ENCODE measurements at places on chromosomes 16 and 17.

DNA sequence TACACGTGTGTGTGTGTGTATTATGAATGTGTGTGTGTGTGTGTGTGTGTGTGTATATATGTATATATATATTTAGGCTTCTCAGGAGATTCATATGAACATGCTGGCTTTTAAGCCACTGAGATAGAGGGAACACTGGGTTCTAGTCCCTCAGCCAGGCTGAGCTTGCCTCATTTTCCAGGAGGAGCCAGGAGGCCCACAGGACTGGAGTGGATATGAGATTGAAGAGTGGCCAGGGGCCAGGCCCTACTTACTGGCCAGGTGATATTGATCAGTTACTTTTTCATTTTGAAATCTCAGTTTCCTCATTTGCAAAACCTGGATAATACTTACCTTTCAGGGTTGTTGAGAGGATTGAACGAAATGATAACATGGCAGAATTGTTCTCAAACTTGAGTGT is 5.8 kb downstream of the PCTP start:
- DNase-seq: no peak

GRCh38 chr16:57634171-57634570 is 5.7 kb downstream of the ADGRG1 start:
- DNase-seq: no peak

- peak; percentile 38 for DNase-seq
These were observed 106.7 kb downstream of the CMIP start for GRCh38 chr16:81551151-81551808.

- no peak for DNase-seq
These were observed 257.5 kb downstream of the ENGASE start for GRCh38 chr17:79332011-79332554.

GRCh38 chr17:55254375-55254774 is 10.4 kb upstream of the HLF start:
- DNase-seq: no peak

DNA sequence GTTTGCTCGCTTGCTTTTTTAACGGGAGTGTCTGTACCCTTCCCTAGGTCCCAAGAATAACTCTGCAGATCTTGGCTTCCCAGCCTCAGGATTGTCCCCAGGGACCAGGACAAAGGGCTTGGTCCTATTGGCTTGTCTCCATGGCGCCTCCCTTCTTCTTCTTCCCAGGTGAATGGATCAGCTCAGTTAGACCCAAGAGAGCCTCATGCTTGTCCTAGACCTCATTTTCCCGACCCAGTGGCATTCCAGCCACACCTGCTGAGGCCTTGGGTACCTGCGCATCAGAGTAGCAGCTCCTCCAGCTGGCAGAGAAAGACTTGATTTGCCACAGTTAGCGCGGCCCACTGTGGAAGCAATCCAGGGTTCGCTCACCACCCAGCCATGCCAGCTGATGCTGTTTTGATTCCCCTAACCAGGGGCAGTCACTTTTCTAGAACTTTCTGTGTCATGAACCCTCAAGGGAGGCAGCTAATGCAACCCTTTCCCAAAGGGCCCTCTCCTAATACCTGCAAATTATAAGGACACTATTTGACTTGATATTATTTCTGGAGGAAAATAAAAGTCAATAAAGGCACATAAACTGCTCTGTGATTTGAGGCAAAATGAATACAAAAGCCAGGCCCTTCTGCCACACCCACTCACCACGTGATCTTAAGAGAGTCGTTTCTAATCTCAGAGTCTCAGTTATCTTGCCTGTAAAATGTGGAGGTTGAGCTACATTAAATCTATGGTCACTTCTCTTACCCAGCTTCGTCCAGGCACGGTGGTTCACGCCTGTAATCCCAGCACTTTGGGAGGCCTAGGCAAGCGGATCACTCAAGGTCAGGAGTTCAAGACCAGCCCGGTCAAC is 13.9 kb downstream of the GPR142 start:
- no peak for DNase-seq

DNA sequence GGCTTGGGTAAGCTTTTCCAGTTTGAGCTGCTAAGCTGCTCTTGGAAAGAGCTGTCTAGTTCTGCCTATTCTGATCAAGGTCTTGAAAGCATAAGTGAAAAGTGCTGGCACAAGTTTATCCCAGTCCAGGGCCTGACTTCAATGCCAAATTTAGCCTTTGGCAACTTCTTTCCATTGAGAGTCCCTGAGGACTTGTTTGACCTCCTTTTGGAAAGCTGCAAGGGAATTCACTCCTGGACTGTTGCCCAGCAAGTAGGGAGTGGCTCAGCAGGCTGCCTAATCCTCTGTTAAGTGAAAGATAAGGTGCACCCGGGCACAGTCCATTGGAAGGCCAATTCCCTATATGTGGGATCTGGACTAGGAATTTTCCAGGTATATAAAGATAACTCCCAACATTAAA is 16.0 kb upstream of the TANC2 start:
- DNase-seq: no peak

GRCh38 chr17:41118721-41119120 is 548 bp upstream of the KRTAP4-11 start:
- no peak for DNase-seq

GRCh38 chr16:89556750-89557689 is 3.5 kb upstream of the RPL13 start:
- peak; percentile 82 for DNase-seq

DNA sequence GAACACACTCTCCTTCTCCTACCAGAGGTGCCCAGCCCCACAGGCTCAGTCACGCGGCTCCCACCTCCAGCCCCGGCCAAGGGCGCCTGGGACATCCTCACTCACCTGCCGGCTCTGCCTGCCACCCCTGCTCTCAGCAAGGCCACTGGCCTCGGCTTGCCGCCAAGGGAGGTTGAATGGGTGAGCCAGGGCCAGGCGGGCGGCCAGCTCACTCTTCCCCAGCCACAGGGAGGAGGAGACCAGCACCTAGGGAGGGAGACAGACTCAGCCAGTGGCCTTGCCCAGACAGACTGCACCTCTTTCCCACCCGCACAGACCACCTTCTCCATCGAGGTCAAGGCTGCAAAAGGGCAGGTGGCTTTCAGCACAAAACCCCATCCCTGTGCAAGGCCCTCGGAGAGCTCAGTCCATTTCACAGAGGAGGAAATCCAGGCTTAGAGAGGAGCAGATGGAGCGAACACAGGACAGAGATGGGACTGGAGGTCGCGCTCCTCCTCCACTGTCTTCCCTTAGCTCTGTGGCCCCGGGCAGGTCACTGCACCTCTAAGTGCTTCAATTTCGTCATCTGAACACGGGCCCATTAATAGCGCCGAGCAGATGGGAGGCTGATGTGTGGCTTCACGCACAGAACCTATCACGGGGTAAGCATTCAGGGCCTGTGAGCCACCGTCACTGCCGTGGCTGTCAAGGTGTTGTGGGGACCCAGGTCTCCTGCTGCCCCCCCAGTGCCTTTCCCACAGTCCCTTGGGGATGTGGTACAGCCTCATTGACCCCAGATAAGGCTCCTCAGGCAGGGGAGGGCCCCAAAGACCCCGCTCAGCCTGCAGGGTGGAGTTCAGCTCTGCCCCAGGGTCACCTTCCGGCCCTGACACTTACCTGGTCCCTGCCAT is 56.1 kb downstream of the RMI2 start:
- no peak for DNase-seq

DNA sequence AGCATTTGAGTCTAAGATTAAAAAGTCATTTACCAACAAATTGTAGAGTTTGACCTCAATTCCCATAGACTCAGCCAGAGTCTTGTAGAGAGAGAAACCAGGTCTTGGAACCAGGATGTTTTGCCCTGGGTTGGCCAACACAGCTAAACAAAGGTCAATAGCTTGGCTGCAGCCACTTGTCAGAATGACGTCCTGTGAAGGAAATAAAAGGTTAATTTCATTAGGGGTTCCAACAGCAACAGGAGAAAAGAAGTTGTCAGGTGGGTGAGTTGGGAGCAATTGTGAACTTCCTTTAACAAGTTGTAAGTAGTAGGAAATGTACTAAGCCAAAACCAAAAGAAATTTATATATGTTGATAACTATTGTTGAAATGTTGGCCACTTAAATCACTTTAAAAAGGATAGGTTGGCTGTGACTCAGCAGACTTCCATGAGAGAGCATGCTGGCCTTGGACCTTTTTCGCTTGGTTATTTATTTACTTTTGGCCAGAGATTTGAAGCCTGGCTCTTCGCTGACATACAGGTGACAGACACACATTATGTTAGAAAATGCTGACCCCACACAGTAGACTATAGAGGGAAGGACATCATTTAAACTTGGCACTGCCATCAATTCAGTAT is 4.3 kb downstream of the TAT start:
- no peak for DNase-seq

DNA sequence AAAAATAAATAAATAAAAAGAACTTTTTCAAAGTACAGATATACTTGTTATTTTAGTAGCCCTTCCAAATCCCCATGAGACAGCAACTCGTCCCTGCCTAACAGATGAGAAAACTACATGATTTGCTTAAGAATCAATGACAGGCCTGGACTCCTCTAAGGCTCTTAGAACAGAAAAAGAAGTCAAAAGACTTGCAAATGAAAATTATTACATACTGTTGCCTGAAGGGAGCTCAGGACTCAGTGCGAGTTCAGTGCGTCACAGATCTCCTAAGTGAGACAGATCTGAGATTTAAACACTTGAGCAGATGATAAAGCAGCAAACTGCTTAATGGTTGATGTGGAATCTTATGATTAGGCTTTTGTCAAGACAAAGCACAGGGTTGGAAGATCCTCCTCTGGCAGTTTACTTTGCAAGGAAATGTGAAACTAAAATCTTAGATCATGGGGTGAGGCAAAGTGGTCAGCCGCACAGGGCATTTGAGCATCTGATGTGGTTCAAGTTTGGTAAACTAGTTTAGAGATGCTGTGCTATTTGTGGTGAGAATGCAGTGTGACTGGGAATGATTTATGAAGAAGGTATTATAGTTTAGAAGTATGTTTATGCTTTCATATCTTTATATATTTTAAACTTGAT is 138.1 kb downstream of the TRIM37 start:
- no peak for DNase-seq

DNA sequence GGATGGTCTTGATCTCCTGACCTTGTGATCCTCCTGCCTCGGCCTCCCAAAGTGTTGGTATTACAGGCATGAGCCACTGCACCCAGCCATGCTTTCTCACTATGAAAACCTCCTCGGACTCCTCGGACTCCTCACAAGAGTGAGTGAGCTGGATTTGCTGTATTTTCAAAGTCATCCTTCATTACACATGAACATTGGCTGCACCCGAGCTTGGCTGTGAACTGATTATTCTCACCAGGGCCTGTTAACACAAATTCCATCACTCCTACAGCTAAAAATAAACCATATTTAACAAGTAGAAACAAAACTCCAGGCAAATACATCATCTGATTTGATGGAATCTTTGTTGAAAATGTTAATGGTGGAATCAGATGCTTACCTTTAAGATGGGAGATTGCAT is 50.3 kb downstream of the PITPNC1 start:
- DNase-seq: no peak

DNA sequence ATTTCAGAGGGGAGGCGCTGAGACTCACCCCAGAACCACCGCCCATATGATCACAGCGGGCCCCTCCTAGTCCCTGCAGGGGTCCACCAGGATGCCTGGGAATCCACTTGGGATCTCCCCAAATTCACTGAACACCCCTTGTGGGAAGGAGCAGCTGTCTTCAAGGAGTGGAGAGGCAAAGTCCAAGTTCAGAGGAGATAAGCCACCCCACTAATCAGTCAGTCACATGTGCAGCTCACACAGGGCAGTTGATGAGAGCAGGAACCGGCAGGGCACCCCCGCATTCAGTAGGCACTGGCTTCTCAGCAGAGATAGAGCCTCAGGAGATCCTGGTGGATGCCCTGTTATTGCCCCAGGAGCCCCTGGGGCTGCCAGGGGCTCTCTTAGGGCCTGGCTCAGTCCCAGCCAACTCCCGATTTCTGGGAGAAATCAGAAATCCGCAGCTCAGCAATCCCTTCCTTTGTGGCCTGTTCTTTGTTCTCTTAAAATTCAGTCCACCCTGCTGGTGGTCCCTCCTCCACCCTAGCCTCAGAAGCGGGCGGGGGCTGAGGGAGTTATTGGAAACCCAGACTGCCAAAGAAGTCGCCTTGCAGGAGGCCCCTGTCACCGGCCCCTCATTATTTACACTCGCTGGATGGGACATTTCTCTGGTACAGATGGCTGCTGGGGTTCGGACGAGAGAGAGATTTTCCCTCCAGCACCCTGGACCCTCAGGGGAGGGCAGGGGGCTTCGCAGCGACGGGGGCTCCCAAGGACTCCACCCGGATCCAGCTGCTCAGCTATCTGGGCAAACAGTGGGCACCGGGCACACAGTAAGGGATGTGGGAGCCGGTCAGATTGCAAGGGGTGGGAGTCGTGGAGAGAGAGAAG is 1.8 kb downstream of the CDC42EP4 start:
- peak; percentile 85 for DNase-seq

DNA sequence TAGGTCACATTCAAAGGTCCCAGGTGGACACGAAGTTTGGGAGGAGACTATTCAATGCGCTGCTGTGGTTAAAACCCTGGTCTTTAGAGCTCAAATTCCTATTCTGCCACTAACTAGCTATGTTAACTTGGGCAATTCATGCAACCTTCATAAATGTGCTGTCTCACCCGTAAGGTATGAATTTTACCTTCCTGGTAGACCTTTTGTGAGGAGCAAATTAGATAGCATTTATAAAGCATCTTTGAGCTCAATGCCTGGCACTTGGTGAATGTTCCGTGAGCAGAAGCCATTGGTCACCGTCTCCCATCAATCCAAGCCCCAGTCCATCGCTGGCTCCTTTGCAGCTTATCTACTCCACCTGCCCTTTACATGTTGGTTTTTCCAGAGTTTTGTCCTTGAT is 16.6 kb downstream of the CHD9NB start:
- no peak for DNase-seq

DNA sequence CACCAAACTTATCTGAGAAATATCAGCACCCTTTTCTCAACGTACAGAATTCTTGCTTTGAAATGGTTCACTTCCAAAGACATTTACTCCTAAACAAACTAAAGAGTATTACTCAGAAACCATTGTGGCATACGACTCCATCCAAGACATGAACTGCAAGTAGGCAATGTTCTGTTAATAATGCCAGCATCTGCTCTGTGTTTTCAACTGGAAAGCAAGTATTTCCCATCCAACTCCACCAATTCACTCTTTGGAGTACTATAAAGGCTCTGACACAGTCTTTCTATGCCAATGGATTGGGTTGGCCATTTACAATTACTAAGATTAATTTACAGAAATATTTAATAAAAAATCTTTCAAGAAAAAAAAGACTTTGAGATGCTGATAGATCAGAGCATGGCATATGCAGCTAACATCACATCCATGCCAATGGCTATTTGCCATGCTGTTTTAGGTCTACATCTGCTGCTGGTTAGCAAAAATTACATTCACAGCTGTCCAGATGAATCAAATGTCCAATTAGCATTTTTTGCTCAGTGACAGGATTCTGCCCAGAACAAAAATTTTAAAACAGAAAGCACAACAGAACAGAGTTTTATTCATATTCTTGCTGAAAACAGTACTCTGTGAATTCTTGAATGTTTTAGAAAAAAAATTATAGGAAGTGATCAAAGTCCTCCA is 65.9 kb upstream of the HLF start:
- DNase-seq: no peak

GRCh38 chr16:67443265-67443664 is 12.3 kb downstream of the HSD11B2 start:
- no peak for DNase-seq

Data from K562 (cell line).